ENCODE measurements at places on chromosomes 2 and 18.

DNA sequence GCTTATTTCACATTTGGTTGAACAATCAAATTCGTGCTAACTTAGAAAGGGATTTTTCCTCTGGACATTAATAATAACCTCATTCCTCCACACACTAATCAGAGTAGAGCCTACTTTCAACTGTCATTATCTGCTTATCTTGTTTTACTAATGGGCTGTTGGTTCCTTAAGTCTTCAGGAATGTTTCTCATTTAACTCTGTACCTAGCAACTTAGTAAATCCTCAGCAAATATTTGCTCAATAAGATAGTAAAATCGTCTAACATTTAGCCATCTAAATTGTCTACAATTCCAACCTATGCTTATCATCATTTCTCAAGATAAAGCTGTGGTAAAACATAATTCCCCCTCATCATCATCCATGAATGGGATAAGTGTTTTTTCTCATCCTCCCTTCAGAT lies 98.1 kb downstream of the CDH2 start:
- DNase-seq, result no peak

DNA sequence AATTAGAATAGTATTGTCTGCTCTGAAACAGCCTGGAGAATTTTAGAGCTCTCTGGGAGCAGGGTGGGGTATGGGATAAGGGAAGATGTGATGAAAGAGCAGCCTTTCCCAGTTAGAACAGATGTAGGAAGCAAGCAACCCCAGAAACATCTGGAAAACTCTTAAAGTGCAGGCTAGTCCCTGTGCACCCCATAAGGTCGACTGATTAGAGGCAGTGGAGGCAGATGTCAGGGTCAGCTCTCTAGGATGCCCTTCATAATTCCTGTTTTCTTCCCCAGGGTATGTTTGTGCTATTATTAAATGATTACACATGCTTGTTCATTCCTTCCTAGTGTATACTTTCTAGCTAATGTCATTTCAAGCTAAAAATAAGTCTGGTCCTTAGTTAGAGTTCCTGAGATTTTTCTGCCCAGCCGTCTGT lies 41.7 kb downstream of the PTPRM start:
- DNase-seq, result no peak

DNA sequence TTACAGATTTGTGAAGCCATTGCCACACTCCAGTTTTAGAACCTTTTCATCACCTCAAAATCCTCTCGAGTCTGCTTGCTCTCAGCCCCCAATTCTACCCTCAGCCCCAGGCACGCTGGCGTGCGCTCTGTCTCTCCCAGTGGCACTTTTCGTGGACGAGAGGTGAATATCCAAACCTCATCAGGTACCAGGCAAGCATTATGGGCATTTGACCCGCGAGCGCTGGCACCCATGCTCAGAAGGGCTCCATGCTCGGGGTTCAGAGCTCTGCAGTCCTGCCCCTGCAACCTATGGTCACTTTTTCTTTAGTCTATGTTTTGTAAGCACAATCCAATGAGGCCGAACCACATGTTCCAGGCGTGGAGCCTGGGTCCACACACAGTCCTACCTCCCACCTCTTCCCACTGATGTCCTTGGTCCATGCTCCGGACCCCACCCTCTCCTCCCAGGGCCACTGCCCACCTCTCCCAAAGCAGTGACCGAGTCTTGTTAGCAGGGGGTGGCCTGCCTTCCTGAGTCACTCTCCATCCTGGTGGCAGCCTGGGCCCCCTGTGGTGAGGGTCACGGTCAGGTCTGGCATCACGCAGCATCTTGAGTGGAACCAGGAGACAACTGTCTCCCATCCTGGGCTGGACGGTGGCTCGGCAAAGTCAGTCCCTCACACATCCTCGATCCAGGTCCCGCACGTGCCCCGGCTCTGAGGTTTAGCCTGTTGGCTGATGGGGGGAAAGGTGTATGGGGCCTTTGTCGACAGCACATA lies 256.9 kb downstream of the NDUFA10 start:
- no peak for DNase-seq

DNA sequence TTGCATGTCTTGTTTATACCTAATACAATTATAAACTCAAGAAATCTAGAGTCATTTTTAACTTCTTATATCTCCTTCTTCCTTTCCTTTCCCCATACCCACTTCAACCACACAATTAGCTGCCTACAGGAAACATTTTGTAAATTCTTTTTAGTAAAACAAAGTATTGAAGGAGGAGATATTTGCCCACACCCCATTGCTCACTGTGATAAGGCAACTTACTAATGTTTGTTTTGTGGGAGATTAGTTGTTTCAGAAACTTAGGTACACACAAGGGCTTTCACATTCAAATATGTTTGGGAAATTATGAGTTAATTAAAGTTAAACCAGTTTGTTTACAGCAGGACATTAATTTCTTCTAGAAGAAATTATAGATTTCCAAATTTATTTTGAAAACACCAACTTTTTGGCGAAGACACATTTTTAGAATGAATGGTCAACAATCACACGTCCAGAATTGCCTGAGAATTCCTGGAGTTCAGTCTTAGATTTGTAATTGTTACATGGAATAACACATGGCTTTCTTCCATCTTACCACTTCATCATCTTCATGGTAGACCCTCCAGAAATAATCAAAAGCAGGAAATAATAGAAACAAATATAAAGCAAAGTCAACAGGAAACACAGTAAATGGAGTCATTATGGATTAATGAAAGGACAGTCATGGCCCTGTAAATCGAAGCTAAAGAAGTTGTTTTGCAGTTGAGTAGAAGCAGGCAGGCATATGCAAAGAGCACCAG lies 62.5 kb upstream of the RAB27B start:
- no peak for DNase-seq

- DNase-seq, result no peak
Measured at GRCh38 chr2:209269024-209269423, 154.8 kb upstream of the MAP2 start.

DNA sequence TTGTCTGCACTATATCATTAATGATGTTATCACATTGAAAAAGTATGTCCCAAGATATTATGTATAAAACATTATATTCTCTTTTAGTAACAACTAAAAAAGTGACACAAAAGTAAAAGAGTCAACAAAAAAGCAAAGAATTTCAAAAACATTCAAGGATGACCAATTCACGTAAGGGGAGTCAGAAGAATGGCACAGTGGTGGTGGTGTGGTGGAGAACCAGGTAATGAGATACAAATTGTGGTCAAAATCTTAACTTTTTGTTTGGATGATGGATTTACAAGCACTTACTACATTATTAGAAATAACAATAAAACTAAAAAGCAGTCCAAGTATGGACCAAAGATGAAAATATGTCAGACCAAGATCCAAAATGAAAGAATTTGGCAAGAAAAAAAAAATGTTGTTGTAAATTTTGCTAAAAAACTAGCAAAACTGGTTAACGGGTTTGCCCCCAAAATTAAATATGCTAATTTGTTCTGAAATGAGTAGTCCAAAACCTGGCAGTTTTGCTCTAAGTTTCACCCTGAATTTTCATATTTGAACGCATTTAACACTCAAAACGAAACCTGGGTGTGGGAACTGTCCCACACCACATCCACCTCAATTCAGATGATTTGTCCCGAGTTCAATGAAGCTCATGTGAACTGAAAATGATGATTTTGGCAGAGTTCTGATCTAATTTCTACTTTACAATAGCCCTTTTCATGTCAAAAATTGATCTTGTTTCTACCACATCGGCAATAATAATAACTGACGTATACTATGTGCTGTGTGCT lies 135.8 kb downstream of the IKZF2 start:
- DNase-seq, result no peak

DNA sequence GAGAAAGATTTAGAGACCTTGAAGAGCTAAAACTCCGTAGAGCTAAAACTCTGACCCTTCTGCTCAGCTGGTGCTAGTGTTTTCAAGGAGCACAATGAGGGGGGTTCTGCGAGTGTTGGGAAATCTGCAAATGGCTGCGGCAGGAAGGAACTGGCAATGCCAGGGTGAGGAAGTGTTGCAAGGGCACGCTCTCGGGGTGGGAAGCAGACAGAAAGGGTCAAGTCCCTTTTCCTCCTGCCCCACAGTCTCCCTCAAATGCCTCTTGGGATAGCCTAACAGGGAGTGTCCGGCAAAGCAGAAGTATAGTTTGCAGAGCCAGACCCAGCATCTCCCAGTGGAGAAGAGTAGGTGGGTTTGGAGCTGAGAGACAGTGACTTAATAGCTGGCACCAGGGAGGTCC lies 60.5 kb downstream of the NCAPH start:
- DNase-seq, result no peak

GRCh38 chr2:36376319-36376765 lies 20.8 kb downstream of the CRIM1 start:
- no peak for DNase-seq

GRCh38 chr2:14074691-14075090 lies 557.8 kb upstream of the LRATD1 start:
- DNase-seq, result no peak

DNA sequence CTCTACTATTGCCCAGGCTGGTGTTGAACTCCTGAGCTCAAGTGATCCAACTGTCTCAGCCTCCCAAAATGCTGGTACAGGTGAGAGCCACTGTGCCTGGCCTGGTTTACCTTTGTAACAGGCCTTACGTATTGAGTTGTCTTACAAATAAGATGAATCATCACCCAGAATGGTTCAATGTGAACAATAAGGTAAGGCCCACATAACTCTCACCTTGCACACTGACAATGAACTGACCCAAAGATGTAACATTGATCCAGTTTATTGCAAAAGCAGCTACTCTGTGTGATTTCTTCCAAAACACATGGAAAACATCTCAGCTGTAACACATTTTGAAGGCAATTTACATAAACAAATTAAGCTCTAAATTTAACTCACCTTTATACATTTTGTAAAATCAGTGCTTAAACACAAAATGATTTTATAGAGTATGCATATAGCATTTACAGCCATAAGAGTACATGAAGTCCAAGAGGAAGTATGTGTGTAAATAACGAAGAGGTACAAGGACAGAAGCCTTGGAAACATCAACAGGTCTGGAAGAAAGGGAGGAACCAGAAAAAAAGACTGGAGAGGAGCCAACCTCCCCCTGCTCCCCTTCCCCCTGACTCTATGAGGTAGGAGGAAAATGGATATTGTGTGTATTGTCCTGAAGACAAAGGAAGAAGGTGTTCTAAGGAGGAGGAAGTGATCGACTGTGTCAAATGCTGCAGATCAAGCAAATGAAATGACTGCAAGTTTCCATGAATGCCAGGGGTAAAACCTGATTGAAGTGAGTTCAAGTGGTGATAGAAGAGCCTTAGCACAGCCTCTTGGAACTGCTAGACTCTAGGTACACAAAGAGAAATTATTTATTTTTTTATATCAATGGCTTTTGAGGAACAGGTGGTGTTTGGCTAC lies 5.6 kb upstream of the WDFY1 start:
- no peak for DNase-seq

GRCh38 chr2:234913208-234913626 lies 38.6 kb upstream of the SH3BP4 start:
- no peak for DNase-seq

- DNase-seq, result no peak
Measured at GRCh38 chr18:58991167-58991798, 126.6 kb downstream of the ZNF532 start.

- DNase-seq, result no peak
Measured at GRCh38 chr18:75075016-75075305, 134.0 kb downstream of the PTGR3 start.

DNA sequence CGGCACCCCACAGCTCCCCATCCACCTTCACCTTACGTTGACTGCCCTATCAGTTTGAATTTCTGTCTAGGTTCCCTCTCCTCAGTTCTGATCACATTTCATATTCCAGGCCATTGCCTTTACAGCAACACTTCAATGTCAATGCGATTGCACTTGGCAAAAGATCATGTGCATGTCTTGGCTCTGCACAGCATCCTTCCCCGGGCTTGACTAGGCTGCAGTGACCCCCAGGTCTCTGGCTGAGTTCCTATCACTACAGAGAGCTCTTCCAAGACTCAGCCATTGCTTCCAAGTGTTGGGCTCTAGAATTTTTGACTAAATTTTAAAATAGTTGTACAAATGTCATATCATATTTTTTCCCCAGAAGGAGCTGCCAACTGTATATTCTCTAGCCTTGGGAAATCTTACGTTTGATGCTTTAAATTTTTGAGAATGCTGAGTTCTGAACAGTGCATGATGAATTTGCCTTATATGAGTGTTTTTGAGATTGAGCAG lies 103.8 kb upstream of the NEDD4L start:
- DNase-seq, result no peak

DNA sequence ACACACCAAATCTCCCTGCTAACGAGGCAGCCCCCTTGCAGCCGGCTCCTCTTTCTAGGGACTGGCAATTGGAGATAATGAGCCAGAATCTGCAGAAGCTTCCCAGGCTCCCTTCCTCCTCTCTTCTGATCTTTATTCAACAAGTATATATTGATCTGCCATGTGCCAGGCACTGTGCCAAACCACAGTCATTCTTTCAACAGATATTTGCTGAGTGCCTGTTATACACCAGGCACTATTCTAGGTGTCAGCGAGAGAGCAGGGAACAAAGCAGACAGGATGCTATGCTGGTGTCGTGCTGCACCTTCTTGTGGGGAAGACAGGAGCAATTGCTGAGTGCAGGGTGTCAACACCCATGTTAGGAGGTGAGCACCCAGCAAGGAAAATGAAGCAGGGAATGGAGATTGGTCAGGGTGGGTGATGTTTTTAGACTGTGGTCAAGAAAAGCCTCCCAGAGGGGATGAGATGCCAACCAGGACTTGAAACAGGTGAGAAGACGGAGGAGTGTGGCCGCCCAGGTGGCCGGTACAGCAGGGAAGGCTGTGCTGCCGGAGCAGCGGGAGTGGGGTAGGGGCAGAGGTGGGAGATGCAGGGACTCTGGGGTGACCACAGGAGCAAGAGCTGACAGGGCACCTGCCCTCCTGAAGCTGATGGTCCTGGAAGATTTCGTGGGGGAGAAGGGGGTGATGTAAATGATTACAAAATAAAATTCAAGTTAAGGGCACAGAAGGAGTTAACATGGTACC lies 307.6 kb upstream of the RAB12 start:
- no peak for DNase-seq

GRCh38 chr2:230735884-230736283 lies 23.2 kb downstream of the CAB39 start:
- no peak for DNase-seq

DNA sequence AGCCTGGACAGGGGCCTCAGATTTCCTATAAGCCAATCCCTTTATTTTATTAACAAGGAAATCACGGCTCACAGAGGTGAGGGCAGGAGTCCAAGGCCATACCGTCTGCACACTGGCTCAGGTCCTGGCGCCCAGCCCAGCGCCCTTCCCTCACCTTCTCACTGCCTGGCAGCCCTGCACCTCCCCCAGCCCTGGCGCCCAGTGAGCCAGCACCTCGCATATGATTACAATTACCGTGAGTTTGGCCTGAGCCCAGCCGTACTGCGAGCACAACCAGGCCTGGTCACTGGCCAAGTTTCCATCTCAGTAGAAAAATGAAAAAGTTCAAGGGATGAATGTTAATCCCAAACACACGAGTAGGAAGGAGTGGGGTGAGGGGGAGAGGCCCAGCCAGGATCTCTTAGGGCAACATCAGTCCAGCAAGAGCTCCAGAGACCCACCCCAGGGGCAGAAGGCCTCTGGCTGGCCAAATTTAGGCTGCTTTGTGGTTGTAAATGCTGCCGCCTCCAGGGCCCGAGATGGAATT lies 68.4 kb downstream of the MCFD2 start:
- DNase-seq, result no peak

GRCh38 chr18:2856547-2857170 lies 9.9 kb downstream of the EMILIN2 start:
- no peak for DNase-seq
